ENCODE measurements at places on chromosomes 12 and 14.

DNA sequence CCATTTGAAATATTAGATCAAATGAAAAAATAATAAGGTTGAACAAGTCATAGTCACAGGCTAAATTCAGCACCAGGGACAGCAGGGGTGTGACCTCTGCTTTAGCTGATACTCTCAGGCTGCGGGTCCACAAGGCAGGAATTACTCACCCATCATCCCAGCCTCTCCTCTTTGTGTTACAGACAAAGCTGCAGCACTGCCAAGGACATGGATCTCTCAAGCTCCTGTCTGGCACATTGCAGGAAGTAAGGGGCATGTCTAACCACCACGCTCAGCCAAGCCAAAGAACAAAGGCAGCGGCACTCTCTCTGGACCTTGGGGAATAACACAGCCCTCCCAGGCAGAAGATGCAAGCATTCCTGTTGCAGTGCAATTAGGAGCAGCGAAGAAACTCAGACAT is 783.8 kb downstream of the VRK1 start:
- no peak for DNase-seq

GRCh38 chr12:121748571-121749265 is 36.2 kb downstream of the TMEM120B start:
- no peak for DNase-seq

- DNase-seq, result no peak
These were observed 157.4 kb downstream of the PTCSC3 start for GRCh38 chr14:36019126-36019525.

GRCh38 chr12:65330331-65330730 is 51.8 kb downstream of the MSRB3 start:
- DNase-seq, result no peak

DNA sequence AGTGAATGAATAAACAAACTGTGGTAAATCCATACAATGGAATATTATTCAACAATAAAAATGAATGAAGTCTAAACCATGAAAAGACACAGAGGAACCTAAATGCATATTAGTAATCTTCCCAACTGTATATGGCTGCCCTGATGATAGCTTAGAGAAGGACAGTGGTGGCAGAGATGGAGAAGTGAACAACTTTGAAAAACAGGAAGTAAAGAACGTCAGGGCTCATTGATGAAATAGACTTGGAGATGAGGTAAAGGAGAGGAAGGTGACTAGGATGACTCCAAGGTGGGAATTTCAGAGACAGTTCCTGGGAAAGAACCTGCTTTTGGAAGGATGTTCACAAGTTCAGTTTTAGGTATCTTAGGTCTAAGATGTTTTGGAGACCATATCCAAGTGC is 36.3 kb upstream of the NT5DC3 start:
- no peak for DNase-seq

GRCh38 chr14:106586098-106586704 is 1059.8 kb downstream of the TMEM121 start:
- no peak for DNase-seq

- DNase-seq, result no peak
These were observed 17.9 kb downstream of the CPM start for GRCh38 chr12:68915055-68915454.

Measured in NCI-H524 (cell line).